Progenitor cell of endocrine pancreas (in vitro differentiated cells): ENCODE measurements at places on chromosomes 11 and 22. TPM values are rescaled to one million over a fixed set of nuclear protein-coding genes. Genes with fewer than 3 reads are reported as not detected.

The OPCML gene
- 0.82 and 1.7 TPM in 2 replicates for total RNA-seq

GRCh38 chr22:43635101-43635500 lies 177.0 kb downstream of the EFCAB6 start:
- no peak for DNase-seq
- no peak overlapping the region for H3K27ac ChIP-seq

The ACER3 gene
- 14.7 and 22.3 TPM in 2 replicates for total RNA-seq

DNA sequence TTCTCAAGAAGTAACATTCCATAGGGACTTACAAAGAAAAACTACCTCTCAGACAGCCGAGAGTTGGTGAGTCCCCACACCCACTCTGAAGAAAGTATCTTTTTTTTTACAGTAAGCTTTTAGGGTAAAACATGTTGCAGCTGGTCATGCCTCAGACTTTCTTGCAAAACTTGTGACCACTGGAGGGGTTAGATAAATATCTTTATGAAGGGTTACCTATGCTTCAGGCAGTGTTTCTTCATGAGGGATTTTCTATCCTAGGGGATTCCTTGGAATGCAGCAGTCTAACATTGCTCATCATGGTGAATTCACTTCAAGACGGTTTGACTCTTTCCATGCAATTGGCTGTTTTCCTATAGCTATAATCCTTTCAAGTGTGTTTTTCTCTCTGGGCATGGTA lies 20.8 kb upstream of the SNX19 start:
- no peaks in the 10 kb centered on the region for H3K4me1 ChIP-seq
- no peaks in the 10 kb centered on the region for H3K36me3 ChIP-seq
- H3K4me3 ChIP-seq, result no peak overlapping the region
- H3K27me3 ChIP-seq, result peaks cover 8% of the 10 kb centered on the region
- H3K27ac ChIP-seq, result no peak overlapping the region

- H3K4me3 ChIP-seq, result no peak overlapping the region
- no peaks in the 10 kb centered on the region for H3K27me3 ChIP-seq
- no peaks in the 10 kb centered on the region for H3K36me3 ChIP-seq
- no peak overlapping the region for H3K27ac ChIP-seq
- DNase-seq, result no peak
Observed at GRCh38 chr22:41009222-41009948, 58.2 kb downstream of the RBX1 start.

The ARHGAP20 gene
- total RNA-seq, result 0.07 and 0.14 TPM in 2 replicates

DNA sequence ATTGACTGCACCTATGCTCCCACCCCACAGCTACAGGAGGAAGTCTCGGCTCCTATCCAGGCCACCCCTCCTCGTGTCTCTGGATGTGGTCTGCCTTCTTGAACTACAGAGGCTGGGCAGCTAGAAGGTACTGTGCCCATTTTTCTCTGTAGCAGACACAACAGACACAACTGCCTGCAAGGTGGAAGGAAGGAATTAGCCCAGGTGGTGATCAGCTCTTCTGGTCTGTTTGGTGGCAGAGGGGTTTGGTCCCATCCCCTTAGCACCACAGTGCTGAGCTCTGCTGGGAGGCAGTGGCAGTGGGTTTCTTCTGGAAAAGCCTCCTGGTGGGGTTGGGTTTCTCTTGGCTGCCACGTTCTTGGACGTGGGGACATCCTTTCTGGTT lies 132.5 kb downstream of the MPPED1 start:
- H3K36me3 ChIP-seq, result no peaks in the 10 kb centered on the region
- no peak overlapping the region for H3K27ac ChIP-seq
- H3K4me3 ChIP-seq, result no peak overlapping the region
- DNase-seq, result no peak

DNA sequence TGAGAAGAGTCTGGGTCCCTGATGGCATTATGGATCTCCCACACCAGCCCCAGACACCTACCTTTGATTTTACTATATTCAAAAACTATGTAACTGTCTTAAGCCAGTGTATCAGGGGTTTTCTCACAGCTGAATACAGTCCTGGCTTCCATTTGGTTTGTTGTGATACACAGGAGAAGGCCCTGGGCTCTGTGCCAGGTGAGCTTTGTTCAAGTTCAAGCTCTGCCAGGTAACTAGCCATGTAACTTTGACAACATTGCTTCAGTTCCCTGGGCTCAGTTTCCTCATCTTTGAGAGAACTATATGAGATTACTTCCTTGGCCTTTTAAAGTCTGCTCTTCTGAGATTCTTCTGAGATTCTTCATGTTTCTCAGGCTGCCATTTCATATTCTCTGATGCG lies 327.5 kb upstream of the TENM4 start:
- no peaks in the 10 kb centered on the region for H3K27me3 ChIP-seq
- no peak for DNase-seq

GRCh38 chr11:13680501-13681264 lies 12.2 kb downstream of the FAR1 start:
- DNase-seq, result no peak
- H3K27ac ChIP-seq, result no peak overlapping the region
- H3K27me3 ChIP-seq, result peaks cover 42% of the 10 kb centered on the region
- peaks cover 12% of the 10 kb centered on the region for H3K4me1 ChIP-seq
- no peak overlapping the region for H3K4me3 ChIP-seq

GRCh38 chr11:16603245-16603644 lies 135.2 kb upstream of the C11orf58 start:
- peak overlapping the region; percentile 83 for H3K4me3 ChIP-seq
- no peaks in the 10 kb centered on the region for H3K36me3 ChIP-seq
- H3K27ac ChIP-seq, result no peak overlapping the region
- DNase-seq, result no peak
- peaks cover 44% of the 10 kb centered on the region for H3K27me3 ChIP-seq
